ENCODE measurements at places on chromosomes 6 and 20.

DNA sequence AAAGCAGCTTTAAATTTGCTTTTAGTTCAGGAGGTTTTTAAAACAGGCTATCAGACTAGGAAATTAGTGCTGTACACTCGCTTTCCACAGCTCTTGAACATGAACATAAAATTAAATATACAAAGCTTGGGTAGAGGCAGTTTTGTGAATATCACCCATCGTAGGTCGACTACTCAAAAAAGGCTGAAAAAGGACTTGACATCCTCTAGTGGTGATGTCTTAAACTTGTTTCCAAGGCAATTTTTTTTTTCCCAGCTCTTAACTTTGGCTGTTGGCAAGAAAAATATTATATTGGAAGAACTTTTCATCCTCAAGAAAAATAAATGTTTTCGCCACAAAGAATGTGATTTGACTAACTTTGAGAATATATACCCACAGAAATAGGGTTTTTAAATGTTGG is 2.9 kb downstream of the MAP7 start:
- DNase-seq: peak; percentile 41

GRCh38 chr6:13668291-13668928 is 43.2 kb downstream of the RANBP9 start:
- peak; percentile 33 for DNase-seq

GRCh38 chr6:17705428-17705777 is 1.3 kb downstream of the NUP153 start:
- DNase-seq: no peak

DNA sequence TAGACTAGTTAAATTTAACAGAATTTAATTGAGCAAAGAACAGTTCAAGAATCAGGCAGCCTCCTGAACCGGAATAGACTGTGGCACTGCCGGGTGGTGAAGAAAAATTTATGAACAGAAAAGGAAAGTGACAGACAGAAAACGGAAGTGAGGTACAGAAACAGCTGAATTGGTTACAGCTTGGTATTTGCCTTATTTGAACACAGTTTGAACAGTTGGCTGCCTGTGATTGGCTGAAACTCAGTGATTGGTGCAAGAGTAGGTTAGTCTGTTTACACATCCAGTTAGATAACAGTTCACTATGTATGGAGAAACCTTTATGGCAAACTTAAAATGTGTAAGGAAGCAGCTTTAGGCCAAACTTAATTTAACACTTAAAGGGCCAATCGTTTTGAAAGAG is 116.0 kb upstream of the CITED2 start:
- peak; percentile 96 for DNase-seq

DNA sequence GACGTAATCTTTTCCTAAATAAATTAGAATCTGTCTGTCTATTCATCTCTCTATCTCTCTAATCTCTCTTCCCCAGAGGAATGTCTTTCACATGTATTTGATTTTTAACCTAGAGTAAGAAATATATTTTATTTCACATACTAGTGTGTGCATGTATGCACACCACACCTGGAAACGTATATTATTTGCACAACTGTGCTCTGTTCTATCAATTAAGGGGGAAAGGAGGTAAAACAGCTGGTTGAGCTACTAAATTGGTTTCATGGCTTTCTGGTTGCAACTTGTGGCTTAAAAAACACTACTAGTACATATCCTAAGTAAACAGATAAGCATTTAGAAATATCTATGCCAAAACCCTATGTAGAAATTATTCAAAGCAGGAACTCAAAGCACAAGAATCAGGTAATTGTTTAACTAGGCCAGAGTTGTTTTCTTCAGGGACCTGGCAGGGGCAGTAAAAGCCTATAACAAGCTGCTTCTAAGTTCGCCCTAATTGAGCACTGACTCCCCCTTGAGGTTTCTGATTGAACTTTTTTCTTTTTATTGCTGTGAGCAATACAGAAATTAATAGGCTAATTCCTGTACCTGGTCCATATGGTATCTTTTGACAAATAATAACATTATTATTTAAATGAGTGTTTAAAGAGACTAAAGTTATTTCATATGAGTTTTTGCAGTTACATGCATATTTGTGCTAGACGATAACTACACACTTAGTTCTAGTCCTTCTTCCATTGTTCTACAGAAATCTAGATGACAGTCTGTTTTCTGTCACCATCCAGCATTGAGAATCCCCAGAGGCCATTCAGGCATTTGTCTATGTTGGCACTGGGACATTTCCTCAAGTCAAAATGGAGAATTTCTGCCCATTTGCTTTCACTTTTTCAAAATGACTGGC is 88.6 kb downstream of the MCHR2 start:
- DNase-seq: peak; percentile 40

DNA sequence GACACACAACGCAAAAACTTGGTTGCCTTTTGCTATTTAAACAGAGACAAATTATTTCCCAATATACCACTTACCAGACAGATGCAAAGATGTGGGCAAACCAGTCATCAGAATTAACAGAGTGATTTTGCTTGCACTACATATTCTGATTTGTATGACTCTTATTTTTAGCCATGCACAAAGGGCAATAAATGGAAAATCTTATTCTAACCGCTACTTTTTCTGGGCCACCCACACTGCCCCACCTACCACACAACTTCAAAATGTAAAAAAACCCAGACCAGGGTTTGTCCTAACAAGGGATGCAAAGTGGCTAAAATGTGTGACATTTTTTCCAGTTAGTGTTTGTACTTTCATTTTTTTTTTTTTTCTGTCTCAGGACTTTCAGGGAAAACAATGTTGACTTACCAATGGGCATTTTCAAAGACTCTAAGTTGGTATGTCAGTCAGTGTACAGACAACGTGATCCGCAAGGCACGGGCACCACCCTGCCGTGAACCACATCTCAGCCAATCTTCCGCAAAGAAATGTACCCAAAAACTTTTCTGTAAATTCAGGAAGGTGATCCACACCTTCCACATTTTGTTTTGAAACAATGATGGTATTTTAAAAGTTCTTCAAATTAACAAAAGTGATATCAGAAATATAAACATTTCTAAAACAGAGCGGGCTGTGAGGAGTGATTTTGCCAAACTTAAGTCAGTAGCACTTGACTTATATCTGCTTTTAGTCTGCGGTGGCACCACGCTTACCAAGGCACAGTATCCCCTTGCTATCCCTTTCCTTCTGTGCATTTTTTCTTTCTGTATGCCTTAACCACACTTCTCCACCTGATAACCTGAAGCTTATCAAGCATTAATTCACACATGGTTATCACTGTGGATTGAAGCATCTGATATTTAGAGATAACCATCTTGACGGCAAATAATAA is 185.6 kb downstream of the GJA10 start:
- no peak for DNase-seq

- DNase-seq: peak; percentile 85
These were observed 1.1 kb upstream of the LSM14B start for GRCh38 chr20:62120990-62121775.

DNA sequence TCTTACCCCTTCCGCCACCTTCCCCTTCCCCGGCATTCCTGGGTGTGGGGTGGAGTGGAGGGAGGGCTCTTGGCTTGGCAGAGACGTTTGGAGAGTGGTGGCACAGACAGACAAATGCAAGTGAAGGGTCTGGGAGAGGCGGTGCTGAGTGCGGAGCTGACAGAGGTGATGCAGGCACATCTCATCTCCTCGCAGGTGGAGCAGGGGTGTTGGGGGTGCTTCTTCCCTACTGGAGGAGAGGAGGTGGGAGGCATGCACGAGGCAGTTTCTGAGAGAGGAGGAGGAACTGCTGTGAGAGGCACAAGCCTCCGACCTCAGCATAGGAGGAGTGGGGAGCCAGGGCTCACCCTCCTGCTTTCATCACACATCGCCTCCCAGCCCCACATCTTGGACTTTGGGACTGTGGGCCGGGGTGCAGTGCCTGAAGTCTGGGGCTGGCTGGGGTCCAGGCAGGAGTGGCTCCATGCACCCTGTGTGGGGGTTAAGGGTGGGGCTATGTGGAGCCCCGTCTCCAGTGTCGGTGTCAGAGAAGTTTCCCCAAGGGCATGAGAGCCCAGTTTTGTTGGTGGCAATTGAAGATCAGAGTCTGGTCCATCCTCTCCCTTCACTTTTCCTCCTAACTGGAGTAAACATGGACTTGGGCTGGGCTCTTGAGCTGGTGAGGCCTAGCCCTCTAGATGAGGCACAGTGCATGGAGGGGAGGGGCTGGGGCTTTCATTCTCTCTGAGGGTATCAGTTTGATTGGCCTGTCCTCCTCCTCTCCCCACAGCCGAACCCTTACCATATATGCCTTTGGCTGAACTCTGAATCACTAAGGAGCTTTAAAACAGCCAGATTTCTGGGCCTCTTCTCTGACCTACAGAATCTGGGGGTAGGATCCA is 20.2 kb upstream of the SLC22A7 start:
- no peak for DNase-seq

- DNase-seq: no peak
These were observed 2.5 kb upstream of the PNLDC1 start for GRCh38 chr6:159797554-159797953.

- no peak for DNase-seq
These were observed 4.9 kb downstream of the LAMA4 start for GRCh38 chr6:112249489-112249888.

GRCh38 chr6:170464080-170464479 is 89.0 kb downstream of the PSMB1 start:
- no peak for DNase-seq

DNA sequence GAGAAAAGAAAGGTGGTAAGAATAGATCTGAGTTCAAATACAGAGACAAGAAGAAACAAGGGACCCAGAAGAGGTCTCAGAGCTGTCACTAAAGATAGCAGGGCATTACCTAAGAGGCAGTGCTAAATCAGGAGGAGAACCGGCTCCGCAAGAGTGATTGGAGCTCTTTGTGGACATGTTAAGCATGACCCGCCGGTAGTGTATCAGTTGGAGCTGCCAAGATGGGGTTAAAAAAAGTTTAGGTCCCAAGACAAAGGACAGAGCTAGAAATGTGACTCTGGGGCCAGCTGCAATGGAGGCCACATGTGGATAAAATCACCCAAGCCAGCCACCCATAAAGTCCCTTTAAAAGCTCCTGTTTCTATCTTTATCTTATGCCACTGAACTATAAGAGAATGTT is 93.4 kb downstream of the MBOAT1 start:
- DNase-seq: no peak

DNA sequence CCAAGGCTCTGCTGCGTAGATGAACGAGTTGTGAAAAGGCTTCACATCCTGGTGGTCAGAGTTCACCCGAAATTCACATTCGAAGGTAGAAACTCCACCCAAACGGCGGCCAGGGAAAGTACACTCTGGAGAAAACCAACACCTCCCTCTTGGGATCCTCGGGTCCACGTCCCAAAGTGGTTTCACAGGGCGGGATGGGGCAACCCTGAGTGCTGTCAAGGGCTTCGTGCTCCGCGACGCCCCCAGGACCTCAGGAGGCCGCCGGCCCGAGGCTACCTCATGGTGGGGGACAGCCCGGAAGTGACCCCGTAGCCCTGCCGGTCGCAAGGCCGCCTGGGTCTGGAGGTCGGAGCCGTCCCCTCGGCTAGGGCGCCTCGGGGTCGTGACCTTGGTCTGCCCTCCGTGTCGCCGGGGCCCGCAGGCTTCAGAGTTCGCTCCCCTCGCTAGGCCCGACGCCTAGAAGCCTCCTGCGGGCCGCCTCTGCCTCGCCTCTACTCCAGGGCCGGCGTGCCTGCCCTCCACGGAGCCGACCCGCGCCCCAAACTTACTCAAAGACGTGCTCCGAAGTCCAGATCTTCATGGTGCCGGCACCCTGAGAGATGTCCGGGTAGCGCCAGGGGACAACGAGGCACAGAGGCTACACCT is at the start of gene PRELID3B:
Gene PRELID3B (minus strand): TSS at position 636 of the 645 bp plus-strand sequence. CDS start 56 bp downstream, at position 580.
- peak; percentile 22 for DNase-seq

- no peak for DNase-seq
These were observed 330.8 kb upstream of the CITED2 start for GRCh38 chr6:139705284-139705683.

DNA sequence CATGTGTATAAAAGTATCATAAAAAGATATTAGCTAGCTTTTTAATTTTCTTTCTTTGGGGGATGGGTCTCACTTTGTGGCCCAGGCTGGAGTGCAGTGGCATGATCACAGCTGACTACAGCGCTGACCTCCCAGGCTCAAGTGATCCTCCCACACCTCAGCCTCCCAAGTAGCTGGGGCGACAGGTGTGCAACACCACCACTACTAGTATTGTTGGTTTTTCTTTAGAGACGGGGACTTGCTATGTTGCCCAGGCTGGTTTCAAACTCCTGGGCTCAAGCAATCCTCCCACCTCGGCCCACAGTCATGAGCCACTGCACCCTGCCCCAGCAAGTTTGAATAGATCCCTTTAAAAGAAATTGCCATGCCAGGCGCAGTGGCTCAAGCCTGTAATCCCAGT is 6.5 kb downstream of the TCFL5 start:
- DNase-seq: no peak

- no peak for DNase-seq
These were observed 9.0 kb downstream of the TOMM6 start for GRCh38 chr6:41796474-41796873.

GRCh38 chr20:10093087-10093591 is 58.4 kb downstream of the ANKEF1 start:
- DNase-seq: no peak

DNA sequence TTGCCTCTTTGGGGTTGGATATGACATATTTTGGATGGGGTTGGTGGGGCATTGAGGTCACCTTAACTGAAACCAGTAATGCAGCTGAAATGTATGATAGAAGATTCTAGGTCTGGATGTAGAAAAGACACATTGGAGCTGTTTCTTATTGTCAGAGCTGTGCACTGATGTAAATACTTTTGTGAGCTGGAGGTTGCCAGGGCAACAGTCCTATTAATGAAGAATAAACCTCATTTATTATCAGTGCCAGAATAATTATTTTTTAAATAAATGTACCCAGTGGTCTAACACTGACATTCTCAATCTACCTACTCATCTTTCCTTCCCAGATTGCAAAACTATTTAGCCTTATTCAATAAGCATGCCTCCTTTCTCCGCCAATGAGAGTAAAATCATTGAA is 57.0 kb downstream of the CAP2 start:
- no peak for DNase-seq

DNA sequence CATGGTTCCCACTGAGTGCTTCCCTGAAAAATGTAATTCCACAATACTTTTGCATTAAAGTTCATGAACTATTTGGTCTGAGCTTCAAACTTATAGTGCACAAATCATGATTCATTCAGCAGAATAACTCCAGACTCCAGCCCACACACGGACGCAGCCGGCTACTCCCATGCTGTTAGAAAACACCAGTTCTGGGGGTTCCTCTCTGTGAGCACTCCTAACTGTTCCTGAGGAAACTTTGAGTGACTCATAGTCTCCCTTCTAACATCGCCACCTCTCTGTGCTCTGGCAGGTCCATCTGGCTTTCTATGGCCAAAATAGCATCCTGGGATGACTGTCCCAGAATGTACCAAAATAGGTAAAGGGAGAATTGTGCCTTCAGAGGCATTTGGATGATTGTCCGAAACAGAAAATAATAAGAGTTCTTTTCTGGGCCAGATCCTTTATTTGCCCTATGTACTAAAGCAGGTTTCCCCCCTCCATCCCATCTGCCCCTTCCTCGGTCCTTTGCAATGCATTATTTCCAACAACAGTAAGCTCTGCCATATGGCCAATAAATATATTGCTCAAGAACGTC is 32.3 kb upstream of the LY86 start:
- peak; percentile 73 for DNase-seq

DNA sequence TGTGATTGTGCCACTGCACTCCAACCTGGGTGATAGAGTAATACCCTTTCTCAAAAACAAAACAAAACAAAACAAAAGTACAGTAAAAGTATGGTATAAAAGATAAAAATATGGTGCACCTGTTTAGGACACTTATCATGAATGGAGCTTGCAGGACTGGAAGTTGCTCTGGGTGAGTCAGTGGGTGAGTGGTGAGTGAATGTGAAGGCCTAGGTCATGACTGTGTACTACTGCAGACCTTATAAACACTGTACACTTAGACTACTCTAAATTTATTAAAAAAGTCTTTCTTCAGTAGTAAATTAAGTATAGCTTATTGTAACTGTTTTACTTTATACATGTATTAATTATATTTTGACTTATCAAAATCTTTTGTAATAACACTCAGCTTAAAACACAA is 46.0 kb downstream of the ZFP64 start:
- DNase-seq: no peak
